ENCODE measurements at places on chromosomes 3 and 15.

GRCh38 chr15:48578965-48579364 is 66.5 kb downstream of the FBN1 start:
- no peak for DNase-seq

DNA sequence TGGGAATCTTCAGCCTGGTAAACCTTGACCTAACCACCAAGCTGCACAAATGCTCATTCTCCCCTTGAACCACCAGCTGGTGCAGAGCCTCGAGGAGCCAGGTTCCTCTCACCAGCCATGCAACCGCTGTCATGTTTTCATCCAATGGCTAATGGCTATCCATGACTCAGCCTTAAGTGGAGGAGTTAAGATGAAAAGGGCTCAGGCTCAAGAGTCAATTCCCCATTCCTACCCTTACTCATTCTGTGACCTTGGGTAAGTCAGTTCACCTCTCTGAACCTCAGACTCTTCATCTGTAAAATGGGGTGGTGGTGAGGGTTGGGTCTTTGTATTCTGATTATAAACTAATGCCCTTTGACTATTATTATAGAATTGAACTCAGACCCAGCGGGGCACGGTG is 515.6 kb downstream of the SHQ1 start:
- DNase-seq = no peak

DNA sequence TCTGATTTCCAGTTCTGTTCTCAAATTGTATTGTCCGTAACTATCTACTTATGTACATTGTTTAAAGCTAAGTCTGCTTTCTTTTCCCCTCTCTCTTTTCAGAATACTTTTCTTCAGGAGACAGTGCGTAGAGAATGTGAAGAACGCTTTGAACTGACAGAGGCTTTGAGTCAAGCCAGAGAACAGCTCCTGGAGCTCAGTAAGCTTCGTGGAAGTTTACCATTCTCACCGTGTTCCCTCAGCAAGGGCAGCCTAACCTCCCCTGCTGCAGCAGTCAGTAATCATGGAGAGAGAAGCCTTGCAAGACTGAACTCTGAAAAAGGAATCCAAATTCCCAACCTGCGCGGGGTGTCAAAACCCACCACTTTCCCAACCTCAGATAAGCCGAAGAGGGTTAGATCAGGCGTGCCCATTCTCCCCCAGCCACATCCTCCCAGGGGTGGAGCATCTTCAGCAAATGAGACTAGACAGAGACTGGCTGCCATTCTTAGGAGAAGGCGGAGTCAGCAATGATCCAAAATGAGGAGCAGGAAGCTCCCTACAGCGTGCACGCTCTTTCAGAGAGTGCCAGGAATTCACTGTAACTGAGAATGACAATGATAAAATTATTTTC is 114.6 kb downstream of the CCNL1 start:
- no peak for DNase-seq

DNA sequence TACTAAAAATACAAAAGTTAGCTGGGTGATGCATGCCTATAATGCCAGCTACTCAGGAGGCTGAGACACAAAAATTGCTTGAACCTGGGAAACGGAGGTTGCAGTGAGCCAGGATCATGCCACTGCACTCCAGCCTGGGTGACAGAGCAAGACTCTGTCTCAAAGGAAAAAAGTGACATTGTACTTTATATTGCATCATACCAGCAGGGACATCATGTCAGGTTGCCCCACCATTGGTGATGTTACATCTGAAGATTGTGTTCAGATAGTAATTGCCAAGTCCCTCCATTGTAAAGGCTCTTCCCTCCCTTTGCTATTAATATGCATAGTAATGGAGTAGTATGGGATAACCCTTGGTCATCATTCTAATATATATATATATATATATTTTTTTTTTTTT is 44.8 kb downstream of the FOXL2 start:
- DNase-seq = no peak

GRCh38 chr3:129938140-129938930 is 36.2 kb upstream of the TRH start:
- no peak for DNase-seq

DNA sequence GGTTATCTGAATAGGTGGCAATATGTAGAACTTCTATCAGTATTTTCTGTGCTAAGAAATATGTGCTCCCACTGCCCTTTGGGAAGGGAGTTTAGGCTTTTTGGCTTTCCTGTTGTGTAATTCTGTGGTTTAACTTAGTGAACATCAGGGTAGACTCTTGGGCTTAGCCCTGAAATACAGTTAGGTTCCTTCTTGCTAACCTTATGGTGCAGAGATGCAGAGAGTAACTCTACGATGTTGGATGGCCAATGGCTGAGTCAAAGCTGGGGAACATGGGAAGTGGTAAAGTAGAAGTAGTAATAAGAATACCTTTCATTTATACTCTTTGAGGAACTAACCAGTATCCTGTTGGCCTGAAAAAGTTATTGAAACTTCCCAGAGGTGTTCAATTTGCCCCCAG is 80.8 kb upstream of the IL12A start:
- no peak for DNase-seq

DNA sequence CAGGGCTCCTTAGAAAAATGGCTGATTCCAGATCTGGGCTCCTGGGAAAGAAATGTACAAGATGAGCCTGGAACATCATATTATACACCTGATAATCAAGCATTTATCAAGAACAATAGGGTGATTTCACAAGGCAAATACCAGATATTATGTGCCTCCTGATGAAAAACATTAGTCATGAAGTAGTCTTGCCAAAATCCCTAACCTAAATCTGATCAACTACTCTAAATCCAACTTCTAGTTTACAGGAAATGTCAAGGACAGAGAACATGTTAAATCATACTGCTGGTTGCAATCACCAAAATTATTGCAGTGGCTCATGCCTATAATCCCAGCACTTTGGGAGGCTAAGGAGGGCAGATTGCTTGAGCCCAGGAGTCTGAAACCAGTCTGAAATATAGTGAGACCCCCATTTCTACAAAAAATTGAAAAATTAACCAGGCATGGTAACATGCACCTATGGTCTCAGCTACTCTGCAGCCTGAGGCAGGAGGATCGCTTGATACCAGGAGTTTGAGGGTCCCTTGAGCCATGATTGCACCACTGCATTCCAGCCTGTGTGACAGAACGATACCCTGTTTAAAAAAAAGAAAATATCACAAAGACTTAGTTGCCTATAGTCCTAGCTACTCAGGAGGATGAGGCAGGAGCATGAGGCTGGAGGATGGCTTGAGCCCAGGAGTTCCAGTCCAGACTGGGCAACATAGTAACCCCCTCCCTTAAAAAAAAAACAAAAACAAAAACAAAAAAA is 34.9 kb upstream of the ATP13A3 start:
- DNase-seq = no peak

DNA sequence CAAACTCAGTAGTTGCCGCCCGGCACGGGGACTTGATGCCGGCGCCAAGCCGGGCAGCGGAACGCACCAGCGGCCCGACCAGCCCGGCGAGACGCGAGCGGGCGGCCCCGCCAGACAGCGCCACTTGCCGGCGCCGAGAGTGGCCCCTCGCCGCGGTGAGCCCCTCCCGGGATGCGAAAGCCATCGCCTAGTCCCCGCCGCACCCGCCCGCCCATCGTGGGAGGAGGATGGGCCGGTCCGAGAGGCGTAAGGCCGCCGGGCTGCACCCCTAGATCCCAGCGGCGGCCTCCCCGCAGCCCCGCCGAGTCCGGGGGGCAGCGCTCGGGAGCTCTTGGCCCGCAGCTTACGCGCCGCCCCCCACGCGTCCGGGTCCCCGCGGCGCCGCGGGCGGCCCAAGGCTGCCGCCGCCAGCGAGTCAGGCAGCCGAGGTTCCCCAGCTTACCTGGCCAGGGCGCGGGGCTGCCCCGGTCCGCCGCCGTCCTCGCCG is 609 bp downstream of the GOLGA8A start:
- DNase-seq = no peak

GRCh38 chr15:92843814-92844213 is 56.3 kb upstream of the CHD2 start:
- no peak for DNase-seq

DNA sequence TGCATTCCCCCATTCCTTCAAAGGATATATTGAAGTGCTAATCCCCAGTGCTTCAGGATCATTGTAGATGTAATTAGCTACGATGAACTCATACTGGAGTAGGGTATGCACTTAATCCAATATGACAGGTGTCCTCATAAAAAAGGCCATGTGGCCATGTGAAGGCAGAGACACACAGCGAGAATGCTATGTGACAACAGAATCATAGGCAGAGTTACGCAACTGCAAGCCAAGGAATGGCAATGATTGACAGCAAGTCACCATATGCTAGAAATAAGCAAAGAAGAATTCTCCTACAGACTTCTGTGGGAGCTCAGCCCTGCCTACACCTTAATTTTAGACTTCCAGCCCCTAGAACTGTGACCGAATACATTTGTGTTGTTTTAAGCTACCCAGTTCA is 875.6 kb upstream of the ROBO1 start:
- DNase-seq = no peak

- no peak for DNase-seq
These were observed 13.5 kb downstream of the EAF1 start for GRCh38 chr3:15440891-15441290.

DNA sequence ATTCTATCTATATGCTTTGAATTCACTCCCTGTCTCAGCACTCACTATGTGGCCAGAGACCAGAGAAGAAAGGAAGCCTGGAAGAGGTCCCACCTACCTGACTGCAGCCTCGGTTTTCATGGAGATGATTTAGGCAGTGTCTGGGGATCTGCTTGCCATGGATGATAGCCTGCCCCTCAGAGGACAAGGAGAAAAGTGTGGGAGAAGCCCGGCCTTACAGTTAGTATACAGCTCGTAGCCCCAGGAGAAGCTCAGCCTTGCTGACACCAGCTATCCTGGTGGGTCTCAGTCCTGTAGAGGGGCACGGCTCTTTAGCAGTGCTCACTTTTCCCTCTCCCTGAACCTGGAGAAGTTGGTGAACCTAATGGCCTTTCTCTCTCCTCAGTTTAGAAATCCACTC is 25.9 kb upstream of the RTP4 start:
- DNase-seq = no peak

DNA sequence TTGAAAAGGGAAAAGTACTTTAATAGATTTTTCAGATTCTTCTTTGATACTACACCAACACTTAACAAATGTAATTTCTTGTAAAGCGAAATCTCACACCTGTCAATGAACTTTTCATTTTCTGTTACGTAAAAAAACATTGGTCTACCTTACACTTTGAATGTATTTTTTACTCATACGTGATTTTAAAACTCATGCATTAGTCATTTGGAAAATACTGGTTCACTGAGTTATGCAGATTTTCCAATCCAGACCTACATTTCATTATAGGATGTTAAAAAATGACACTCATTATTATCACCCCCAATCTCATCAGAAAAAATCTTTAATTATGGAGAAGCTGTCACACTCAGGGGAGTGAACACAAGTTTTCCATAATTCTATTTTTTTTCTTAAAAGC is 14.7 kb downstream of the VPS39 start:
- no peak for DNase-seq

GRCh38 chr3:17407576-17407975 is 334.9 kb downstream of the TBC1D5 start:
- no peak for DNase-seq

GRCh38 chr15:47963265-47963664 is 157.5 kb upstream of the SLC24A5 start:
- DNase-seq = no peak

GRCh38 chr15:101372149-101372577 is 77.1 kb upstream of the SNRPA1 start:
- no peak for DNase-seq

- no peak for DNase-seq
These were observed 116.7 kb downstream of the SERPINI1 start for GRCh38 chr3:167852216-167852615.

DNA sequence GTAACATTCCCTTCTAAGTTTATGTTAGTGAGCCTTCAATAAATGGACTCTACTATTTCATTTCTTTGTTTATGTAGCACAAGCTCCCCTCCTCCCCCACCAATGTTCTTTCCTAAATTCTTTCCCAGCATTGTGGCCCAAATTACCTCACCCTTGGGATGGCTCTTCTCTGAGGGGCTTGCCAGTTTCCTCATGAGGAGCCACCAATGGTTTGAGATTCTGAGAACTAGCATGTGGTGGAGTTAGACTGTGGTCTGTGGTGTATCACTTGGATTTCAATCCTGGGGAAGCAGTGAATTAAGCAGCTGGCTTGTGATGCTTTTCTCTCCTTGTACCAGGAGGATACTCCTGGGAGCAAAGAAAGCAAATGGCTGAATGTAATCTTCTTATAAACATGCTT is 50.0 kb upstream of the NPHP3 start:
- no peak for DNase-seq

GRCh38 chr15:73630921-73631362 is 2.2 kb downstream of the NPTN start:
- no peak for DNase-seq

- DNase-seq = no peak
These were observed 60.5 kb upstream of the FGD5 start for GRCh38 chr3:14758297-14758696.

DNA sequence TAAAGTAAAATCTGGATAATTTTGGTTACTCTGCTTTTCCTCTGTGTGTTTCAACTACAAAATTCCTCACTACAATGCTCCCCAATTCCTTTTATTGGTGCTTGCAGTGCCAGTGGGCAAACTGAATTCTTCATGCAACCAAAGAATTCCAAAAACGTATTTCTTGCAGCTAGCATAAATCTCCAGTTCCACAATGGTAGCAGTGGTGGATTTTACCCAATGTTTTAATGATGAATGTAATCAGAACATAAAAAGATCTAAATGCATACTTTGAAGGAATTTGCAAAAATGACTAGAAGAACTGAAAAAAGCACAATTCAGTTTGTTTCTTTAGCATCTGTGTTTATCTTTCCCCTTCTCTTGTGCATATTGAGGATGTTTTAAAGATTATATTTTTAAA is 359.6 kb upstream of the TPRG1 start:
- no peak for DNase-seq

- no peak for DNase-seq
These were observed 2.9 kb upstream of the C15orf39 start for GRCh38 chr15:75198560-75199356.

DNA sequence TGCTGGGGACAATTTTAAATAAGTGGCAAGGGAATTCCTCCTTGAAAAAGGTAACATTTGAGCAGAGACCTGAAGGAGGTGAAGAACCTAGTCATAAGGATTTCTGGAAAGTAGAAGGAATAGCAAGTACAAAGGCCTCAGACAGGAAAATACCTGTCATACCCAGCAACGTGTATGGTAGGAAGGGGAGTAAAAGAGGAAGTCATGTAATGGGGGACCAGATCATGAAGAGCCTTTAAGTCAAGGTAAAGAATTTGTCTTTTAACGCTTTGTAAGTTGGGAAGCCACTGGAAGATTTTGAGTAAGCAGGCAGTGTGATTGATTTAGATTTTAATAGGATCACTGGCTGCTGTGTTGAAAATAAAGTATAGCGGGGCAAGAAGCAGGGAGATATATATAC is 43.4 kb upstream of the FAH start:
- no peak for DNase-seq
